ENCODE measurements at places on chromosomes 6 and 20.
A peak's percentile ranks its signal among the peaks of the same experiment; 100 is the strongest.

GRCh38 chr6:69973138-69973537, 106.8 kb downstream of the COL19A1 start:
- DNase-seq: no peak

DNA sequence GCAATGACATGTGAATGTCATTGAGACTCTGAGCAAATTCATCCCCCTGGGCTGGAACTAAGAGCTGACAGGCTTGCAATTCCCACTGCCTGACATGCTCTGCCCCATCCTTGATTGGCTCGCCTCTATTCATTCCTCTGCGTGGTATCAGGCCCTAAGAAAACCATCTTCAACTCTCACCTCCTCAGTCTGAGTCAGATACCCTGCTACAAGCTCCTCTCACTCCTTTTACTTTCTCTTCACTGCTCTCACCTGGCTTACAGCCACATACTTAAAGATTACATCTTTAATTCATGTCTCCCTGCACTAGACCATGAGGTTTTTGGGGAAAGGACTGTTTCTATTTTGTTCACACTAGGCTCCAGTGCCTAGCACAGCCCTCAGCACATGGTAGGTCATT, 131.6 kb downstream of the KIF6 start:
- DNase-seq: no peak

- DNase-seq: no peak
Observed at GRCh38 chr20:48242623-48243022, 457.3 kb upstream of the SULF2 start.

- DNase-seq: no peak
Observed at GRCh38 chr6:15615802-15616201, 47.0 kb downstream of the DTNBP1 start.

DNA sequence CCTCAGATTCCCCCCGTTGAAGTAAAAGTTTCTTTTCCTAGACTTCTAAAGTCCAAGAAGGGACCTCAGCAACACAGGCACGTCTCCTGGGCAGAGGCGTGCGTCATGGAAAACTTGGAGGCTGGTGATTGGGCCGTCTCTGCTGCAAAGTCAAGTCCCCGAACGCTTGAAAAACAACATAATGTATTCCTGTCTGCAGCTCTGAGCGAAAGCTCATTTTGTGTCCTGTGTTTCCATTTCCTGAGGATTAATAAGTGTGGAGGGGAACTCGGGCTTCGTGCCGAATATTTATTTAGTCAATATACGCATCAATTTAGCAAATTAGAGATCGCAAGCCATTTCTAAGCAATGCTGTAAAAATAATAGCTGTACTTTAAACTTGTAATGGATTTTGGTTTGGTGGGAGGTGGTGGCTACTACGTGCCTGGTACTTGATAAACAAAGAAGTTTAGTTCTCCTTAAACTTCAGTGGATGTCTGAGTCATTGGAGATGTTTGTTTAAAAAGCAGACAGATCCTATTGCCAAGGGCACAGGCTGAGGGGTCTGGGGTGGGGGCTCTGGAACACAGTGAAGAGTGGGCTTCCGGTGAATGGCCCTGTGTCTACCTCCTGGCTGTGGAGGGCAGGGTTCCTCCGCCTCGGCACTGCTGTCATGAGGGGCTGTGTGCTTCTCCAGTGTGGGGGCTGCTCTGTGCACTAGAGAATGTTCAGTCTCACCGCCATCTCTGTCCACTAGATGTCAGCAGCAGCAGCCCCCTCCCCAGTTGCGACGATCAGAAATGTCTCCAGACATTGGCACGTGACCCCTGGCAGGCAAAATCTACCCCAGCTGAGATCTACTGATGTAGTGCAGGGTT, 21.8 kb downstream of the PCK1 start:
- no peak for DNase-seq

GRCh38 chr6:98823428-98824161, 10.8 kb upstream of the POU3F2 start:
- DNase-seq: no peak

DNA sequence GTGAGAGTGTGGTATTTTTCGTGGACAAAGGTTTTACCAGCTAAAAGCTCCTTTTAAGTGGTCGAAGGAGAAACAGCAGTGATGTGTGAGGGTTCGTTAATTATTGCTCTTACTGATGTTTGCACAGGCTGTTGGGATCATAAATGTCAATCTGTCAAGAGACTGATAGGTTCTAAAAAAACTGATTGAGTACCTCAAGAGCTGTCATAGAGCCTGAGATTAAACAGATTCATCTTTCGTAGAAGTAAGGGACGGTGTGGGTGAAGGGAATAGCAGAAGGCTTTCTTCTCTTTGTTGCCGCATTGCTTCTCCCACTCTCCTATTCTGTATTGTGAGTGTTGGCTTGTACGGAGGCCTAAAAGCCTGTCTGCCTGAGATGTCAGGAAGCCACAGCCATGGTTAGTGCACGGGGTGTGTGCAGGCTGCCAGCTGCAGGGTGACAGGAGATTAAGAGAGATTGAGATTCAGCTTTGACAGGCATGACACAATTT, 291.0 kb downstream of the ZFAND3 start:
- no peak for DNase-seq

DNA sequence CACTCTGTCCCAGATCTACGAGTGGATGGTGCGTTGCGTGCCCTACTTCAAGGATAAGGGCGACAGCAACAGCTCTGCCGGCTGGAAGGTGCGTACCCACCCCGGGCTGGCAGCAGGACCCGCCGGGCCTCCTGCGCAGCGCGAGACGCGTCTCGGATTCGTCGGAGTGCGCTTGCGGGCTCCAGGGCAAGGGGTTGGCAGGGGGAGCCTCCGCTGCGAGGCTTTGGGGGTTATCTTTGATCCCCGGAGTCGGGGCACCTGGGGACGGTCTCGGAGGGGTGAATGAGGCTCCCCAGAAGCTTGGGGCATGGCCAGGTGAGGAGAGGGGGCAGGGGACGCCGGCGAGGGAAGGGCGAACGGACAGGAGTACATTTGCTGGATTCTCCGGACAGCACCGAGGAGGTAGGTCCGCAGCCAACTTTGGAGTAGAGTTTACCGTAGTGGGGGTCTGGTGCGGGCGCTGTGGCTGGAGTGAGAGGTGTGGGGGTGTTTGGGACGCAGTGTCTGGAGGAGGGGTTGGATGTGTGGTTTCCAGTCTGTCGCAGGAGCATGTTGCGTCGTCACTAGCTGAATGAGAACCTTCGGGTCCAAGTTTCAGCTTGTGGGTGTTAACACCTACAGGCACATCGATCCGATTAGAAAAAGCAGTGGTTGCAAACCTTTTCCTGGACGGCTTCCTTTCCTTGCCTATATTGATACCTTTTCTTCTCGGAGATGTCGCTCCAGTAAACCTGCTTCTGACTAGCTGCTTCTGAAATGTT, 1.2 kb downstream of the FOXO3 start:
- peak; percentile 61 for DNase-seq

DNA sequence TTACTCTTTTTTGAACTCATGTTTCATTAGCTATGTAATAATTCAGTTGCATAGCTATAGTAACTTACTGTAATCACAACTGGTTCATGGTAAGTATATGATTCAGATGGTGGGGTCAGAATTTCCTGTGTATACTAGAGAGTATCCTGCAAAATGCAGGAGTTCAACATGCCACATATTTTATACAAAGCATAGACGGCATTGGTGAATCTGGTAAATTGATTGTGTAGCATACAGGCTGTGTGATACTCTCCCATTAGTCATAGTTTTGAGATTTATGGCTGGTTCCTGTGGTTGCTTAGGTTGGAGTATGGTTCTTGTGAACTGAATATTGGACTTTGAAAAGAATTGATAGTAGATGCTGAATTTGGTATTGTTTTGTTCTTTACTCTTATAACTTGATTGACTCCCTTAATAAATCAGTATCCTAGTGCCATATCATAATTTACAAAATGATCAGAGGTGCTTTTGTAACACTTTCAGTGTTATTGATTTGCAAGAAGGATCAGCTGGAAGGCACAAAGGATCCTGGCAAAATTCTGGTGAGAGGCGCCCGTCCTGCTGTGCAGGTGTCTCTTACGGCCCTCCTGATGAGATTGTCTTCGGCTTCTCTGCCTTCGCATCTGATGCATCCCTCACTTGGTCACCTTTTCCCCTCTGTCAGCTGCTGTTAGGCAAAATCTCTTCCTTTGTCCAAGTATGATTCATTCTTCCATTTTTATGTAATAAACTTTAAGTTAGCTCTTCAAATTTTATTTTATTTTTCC, 22.6 kb downstream of the SNX9 start:
- DNase-seq: no peak

GRCh38 chr20:39516964-39517363, 554.8 kb downstream of the DHX35 start:
- no peak for DNase-seq

- DNase-seq: no peak
Observed at GRCh38 chr6:94570581-94570980, 1006.8 kb upstream of the MANEA start.

GRCh38 chr20:3101737-3102574, 17.4 kb upstream of the AVP start:
- no peak for DNase-seq

DNA sequence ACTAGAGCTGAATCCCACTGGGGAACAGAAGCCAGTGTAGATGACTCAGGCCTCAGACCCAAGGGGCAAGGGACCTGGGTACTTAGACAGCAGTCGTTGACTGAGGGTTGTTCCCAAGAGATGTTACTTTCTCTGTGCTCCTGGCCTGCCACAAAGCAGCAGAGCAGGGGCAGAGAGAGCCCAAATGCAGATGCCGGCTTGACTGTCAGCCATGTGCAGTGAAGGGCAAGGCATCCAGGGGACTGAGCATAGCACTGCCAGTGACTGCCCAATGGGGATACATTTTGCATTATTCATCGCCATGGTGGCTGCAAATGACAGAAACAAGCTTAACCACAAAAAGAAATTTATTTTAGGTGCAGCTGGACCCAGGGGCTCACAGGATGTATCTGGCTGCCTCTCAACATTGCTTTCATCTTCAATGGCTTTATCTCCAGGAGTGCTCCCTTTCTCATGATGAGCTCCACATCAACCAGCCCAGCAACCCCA, 7.6 kb upstream of the TP53RK start:
- no peak for DNase-seq

DNA sequence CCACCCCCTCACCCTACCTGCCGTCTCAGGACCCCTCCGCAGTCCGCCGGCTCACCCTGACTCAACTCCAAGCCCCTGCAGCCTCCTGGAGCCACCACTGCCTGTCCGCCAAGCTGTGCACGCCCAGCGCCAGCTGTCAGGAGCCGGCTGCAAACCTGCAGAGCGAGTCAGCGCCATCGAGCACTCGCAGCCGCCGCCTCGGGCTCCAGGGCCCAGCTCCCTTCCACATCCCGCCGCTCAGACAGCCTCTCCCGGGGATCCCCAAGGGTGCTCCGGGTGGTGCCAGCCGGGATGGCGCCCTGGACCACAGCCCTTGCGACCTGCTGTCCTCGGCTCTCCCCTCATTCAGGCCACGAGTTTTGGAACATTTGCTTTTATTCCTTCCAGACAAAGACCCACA, 4.3 kb downstream of the TNNC2 start:
- no peak for DNase-seq

- DNase-seq: no peak
Observed at GRCh38 chr6:86154852-86155251, 512.2 kb upstream of the SYNCRIP start.

DNA sequence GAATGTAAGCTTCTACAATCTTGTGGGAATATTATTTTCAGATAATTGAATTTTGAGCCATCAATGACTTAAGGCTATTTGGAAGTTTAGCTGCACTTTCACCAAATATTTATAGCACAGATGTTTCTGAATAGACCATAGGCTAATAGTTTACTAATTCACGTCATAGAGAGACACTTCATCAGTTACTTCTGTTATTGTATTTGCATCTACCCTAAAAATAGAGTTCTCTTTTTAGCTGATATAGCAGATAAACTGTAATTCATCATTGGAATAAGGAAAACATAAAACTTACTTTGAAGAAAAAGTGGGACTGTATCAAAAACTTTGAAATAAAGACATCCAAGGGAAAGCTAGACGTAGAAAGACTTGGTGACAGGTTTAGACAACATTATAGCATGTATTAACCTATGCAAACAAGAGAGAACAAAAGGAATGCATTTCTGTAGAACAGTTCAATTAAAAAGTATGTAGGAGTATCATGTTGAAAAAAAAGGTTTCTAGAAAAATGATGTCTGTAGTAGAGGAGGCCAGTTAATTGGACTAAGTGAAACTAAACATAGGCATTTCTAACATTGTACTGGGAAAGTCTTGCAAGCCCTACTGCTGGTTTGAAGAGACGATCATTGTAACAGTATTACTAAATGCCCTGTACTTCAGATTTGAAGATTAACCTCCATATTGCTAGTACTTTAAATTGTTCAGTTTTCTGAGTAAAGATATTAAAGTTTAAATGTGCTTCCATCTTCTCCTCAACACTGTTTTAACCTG, 123.3 kb downstream of the ZFAND3 start:
- no peak for DNase-seq

DNA sequence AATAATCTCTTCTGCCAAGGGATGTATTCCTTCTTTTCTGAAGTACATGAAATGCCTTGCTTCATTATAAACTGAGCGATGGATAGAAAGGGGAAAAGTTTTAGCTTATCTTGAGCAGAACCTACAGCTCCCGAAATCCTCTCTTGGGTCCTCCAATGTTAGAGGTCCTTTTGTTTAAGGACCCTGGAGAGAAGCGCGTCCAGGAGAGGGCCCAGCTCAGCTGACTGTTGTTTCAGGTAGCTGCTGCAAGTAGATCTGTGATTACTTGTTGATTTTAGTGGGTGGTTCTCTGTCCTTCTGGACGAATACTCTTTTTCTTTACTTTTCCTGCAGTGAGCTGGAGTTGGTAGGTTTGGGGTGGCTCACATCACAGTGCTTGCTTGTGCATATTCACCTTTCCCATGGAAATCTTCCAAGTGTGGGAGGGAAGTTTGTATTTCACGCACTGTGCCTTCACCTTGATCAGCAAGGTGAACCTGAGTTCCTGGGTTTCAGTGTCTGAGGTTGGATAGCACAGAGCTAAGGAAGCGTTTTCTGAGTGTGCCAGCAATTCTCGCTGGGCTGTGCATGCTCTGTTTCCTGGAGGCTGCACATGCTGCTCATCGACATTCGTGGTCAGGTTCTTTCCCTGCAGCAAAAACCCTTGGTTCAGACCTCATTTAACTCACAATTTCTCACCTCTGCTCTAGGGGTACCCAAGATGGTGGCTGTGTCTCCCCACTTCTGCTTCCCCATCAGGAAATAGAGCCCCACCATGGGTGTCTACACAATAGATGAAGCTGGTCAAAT, 176.3 kb downstream of the JARID2 start:
- DNase-seq: no peak

DNA sequence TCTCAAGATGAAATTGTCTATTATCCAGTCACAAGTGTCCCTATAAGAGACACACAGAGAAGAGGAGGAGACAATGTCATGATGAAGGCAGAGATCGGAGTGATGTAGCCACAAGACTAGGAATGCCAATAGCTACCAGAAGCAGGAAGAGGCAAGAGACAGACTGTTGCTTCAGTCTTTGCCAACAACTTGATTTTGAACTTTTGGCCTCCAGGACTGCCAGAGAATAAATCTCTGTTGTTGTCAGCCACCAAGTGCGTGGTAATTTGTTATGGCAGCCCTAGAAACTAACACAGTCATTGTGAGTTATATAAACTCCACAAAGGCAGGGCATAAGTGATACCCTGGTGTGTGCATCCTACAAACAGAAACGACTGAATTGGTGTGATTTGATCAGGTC, 517.0 kb downstream of the BTBD3 start:
- DNase-seq: no peak

- no peak for DNase-seq
Observed at GRCh38 chr6:55137929-55138693, 36.2 kb upstream of the HCRTR2 start.

Data from lower lobe of right lung (tissue), 2 donors.